ENCODE measurements at places on chromosomes 7 and 10.
A peak's percentile ranks its signal among the peaks of the same experiment; 100 is the strongest.

- no peak for DNase-seq
- no peaks in the 10 kb centered on the region for H3K27me3 ChIP-seq
- H3K27ac ChIP-seq: no peak overlapping the region
- no peaks in the 10 kb centered on the region for H3K4me1 ChIP-seq
- no peaks in the 10 kb centered on the region for H3K36me3 ChIP-seq
Observed at GRCh38 chr10:72695496-72695895, 3.6 kb downstream of the MCU start.

DNA sequence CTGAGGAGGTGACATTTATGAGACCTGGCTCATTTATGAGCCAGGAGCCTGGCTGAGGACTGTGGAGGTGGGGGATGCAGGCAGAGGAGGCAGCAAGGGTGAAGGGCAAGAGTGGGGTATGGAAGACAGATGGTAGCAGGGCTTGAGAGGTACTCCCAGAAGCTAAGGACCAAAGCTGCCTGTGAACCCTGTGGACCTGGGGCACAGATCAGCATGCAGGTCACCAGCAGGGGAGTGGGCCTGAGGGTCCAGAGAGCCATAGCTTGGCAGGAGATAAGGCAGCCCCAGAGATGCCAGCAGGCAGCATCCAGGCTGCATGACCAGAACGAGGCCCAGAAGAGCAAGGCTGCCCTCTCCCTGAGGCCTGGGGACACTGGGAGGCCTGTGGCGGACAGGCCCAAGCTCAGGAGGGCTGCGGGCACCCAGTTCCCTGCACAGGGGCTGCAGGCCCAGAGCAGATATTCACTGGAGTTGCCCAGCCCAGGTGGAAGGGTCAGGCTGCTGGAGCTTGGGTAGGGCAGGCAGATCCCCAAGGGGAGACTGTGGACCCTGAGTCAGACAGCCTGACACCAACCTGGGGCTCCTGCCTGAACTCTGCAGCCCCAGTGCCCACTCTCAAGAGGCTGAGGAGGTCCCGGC is 3.4 kb downstream of the GPR15LG start:
- H3K4me3 ChIP-seq: no peak overlapping the region
- H3K27me3 ChIP-seq: no peaks in the 10 kb centered on the region
- no peaks in the 10 kb centered on the region for H3K4me1 ChIP-seq
- DNase-seq: no peak
- H3K36me3 ChIP-seq: no peaks in the 10 kb centered on the region

- no peak overlapping the region for H3K27ac ChIP-seq
- H3K4me1 ChIP-seq: no peaks in the 10 kb centered on the region
- H3K27me3 ChIP-seq: no peaks in the 10 kb centered on the region
- H3K36me3 ChIP-seq: no peaks in the 10 kb centered on the region
Observed at GRCh38 chr7:47890606-47891005, 57.7 kb downstream of the PKD1L1 start.

DNA sequence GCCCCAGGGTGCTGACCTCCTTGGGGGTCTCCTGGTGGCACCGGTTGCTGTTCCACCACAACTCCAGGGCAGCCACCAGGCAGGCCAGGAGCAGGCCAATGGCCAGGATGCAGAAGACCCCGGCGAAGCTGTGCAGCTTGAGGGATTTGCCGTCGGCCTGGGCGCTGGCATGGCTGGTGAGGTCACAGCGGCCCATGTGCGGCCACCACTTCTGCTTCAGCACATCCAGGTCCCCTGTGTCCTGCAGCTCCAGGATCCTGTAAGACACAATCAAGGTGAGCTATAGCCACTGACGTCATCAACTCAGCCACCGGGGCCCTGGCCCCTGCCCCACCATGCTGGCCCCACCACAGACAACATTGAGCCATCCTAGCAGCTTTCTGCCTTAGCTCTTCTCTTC is 753.2 kb downstream of the GRID1 start:
- no peaks in the 10 kb centered on the region for H3K27me3 ChIP-seq
- peaks cover 4% of the 10 kb centered on the region for H3K4me1 ChIP-seq
- no peak overlapping the region for H3K4me3 ChIP-seq
- no peak for DNase-seq
- H3K36me3 ChIP-seq: no peaks in the 10 kb centered on the region

- no peak for DNase-seq
- H3K27me3 ChIP-seq: no peaks in the 10 kb centered on the region
- no peak overlapping the region for H3K27ac ChIP-seq
- no peak overlapping the region for H3K4me3 ChIP-seq
Observed at GRCh38 chr7:3197567-3198213, 103.4 kb upstream of the SDK1 start.

DNA sequence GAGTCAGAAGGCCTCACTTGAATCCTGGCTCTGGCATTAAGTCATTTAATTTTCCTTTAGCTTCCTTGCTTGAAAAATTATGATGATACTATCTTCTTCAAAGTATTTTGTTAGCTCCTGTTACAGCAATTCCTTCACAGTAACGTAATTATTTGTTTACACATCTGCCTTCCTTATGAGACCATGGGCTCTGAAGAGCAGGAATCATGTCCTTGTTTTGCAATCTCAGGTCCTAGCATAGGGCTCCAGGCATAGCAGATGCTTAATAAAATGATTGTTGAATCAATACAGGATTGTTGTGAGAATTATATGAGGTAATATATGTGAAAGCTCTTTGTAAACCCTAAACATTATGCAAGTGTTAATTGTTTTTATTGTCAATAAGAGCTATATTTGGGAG is 25.5 kb downstream of the KLHDC10 start:
- no peak overlapping the region for H3K4me3 ChIP-seq
- no peak for DNase-seq
- H3K36me3 ChIP-seq: no peaks in the 10 kb centered on the region
- no peaks in the 10 kb centered on the region for H3K27me3 ChIP-seq
- H3K27ac ChIP-seq: no peak overlapping the region

DNA sequence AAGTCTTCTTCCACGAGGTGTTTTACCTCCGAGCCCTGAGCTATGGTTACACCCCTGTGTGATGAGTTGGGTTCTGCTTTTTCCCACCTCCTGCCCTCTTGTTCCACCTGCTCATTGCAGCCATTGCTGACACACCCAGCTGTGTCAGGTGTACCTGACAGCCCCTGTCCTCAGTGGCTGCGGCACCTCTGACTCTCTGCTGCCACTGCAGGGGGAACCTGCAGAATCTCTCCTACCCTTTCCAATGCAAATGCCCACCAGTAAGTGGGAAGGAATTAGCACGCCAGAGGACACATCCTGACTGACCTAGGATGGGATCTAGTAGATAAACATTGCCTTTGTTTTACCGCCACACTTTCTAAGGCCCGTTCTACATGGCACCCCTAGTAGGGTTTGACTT is 600.9 kb upstream of the MKI67 start:
- no peak for DNase-seq
- H3K4me3 ChIP-seq: no peak overlapping the region
- H3K27ac ChIP-seq: no peak overlapping the region
- no peaks in the 10 kb centered on the region for H3K4me1 ChIP-seq
- H3K36me3 ChIP-seq: no peaks in the 10 kb centered on the region

GRCh38 chr10:62046522-62047227 is 145.2 kb downstream of the ARID5B start:
- no peaks in the 10 kb centered on the region for H3K27me3 ChIP-seq
- H3K36me3 ChIP-seq: no peaks in the 10 kb centered on the region
- H3K4me1 ChIP-seq: peaks cover 45% of the 10 kb centered on the region
- no peak overlapping the region for H3K4me3 ChIP-seq
- peak overlapping the region; percentile 92 for H3K27ac ChIP-seq

GRCh38 chr10:80730522-80730921 is 192.8 kb downstream of the SH2D4B start:
- DNase-seq: no peak
- no peak overlapping the region for H3K27ac ChIP-seq
- H3K4me1 ChIP-seq: no peaks in the 10 kb centered on the region
- H3K36me3 ChIP-seq: no peaks in the 10 kb centered on the region

- no peak overlapping the region for H3K27ac ChIP-seq
- no peak overlapping the region for H3K4me3 ChIP-seq
- no peaks in the 10 kb centered on the region for H3K36me3 ChIP-seq
- no peaks in the 10 kb centered on the region for H3K27me3 ChIP-seq
Observed at GRCh38 chr10:4736608-4737007, 89.4 kb upstream of the AKR1E2 start.

- H3K4me1 ChIP-seq: no peaks in the 10 kb centered on the region
- no peak overlapping the region for H3K4me3 ChIP-seq
- H3K27me3 ChIP-seq: no peaks in the 10 kb centered on the region
- no peaks in the 10 kb centered on the region for H3K36me3 ChIP-seq
Observed at GRCh38 chr7:9192969-9193368, 759.6 kb downstream of the NXPH1 start.

DNA sequence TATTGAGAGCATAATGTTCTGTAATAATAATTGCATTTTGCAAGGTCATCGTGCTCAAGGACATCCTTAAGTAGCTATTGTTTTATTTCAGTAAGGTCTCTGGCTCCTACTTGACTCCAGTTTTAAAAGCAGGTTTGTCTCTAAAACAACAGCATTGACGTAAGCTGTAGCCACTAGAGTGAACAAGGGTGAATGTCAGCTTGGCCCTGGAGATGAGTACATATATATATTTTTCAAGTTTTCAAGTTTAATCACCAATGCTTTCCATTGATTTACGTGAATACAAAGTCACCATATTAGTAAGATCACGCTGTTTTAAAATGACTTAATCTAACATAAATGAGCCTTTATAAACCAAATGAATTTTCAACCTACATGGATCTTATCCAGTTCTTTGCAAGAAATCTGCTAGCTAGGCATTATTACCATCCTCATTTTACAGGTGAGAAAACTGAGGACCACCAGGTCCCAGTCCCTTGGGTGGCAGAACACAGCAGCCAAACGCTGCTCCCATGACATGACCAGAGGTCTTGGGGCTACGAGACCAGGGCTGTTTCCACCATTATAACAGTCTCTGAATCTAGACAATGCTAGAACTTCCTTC is 57.2 kb upstream of the ELMO1 start:
- H3K27ac ChIP-seq: no peak overlapping the region
- no peaks in the 10 kb centered on the region for H3K36me3 ChIP-seq
- DNase-seq: no peak
- H3K4me3 ChIP-seq: no peak overlapping the region
- peaks cover 6% of the 10 kb centered on the region for H3K4me1 ChIP-seq
- no peaks in the 10 kb centered on the region for H3K27me3 ChIP-seq

- no peak overlapping the region for H3K4me3 ChIP-seq
- H3K27me3 ChIP-seq: no peaks in the 10 kb centered on the region
- no peak overlapping the region for H3K27ac ChIP-seq
- no peaks in the 10 kb centered on the region for H3K4me1 ChIP-seq
- no peaks in the 10 kb centered on the region for H3K36me3 ChIP-seq
- DNase-seq: no peak
Observed at GRCh38 chr10:94443549-94443948, 41.2 kb downstream of the TBC1D12 start.

DNA sequence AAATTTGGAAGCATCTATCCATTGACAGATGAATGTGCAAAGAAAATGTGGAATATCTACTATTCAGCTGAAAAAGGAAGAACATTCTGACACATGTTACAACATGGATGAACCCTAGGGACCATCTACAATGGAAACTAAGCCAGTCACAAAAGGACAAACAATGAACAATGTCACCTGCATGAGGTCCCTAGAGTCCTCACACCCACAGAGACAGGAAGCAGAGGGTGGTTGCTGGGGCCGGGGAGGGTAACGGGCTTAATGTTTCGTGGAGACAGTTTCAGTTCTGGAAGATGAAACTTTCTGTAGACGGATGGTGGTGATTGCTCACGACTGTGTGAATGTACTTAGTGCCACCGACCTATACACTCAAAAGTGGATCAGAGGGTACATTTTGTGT is 282.9 kb downstream of the ADARB2 start:
- no peaks in the 10 kb centered on the region for H3K36me3 ChIP-seq
- H3K4me1 ChIP-seq: no peaks in the 10 kb centered on the region
- no peak overlapping the region for H3K27ac ChIP-seq
- no peak for DNase-seq
- no peak overlapping the region for H3K4me3 ChIP-seq

DNA sequence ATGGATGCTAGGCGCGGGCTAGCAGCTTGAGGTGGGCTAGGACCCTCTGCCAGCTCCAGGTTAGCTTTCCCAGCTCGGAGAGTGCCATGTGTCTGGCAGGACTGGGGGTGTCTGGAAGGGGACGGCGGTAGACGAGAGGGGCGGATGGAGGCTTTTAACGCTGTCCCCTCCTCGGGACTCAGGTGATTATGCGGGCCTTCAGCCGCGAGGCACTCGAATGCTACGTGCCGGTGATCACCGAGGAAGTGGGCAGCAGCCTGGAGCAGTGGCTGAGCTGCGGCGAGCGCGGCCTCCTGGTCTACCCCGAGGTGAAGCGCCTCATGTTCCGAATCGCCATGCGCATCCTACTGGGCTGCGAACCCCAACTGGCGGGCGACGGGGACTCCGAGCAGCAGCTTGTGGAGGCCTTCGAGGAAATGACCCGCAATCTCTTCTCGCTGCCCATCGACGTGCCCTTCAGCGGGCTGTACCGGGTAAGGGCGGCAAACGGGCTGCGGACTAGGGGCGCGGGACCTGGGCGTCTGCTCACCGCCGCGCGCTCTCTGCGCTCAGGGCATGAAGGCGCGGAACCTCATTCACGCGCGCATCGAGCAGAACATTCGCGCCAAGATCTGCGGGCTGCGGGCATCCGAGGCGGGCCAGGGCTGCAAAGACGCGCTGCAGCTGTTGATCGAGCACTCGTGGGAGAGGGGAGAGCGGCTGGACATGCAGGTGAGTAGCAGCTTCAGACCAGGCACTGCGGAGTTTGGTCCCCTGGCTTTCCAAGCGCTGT is 1.1 kb downstream of the CYP26A1 start:
- H3K4me1 ChIP-seq: peaks cover 41% of the 10 kb centered on the region
- no peak for DNase-seq
- no peaks in the 10 kb centered on the region for H3K36me3 ChIP-seq
- H3K27ac ChIP-seq: no peak overlapping the region
- no peak overlapping the region for H3K4me3 ChIP-seq
- H3K27me3 ChIP-seq: peaks cover 59% of the 10 kb centered on the region

DNA sequence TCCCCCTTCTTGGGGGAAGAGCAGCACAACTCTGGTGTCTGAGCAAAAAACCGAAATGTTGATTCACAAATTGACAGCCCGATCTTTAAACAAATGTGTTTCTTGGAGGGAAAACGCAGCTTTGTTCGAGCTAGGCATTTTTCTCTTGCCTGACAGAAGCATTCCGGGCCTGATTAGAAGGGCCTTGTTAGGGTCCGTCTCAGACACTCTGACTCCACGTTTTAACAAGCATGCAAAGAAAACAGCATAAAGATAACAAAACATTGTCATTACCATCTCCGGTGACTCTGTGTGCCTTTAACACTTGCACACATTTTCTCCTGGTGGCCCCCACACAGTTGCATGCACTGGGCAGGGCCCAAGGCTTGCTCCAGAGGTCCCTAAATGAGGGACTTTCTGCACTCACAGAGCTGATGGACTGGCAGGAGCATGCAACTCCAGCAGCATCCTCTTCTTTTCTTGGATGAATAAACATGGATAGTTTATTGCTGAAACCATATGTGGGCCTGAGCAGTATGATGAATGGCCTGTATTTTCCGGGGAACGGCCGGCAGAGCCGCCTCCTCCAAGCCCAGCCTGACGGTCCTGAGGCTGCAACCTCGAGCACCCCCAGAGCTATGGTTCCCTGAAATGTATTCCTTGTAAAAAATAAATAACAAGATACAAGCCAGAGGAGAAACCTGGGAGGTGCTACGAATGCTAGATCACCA is 50.9 kb downstream of the EBF3 start:
- H3K4me3 ChIP-seq: no peak overlapping the region
- DNase-seq: no peak
- H3K27ac ChIP-seq: no peak overlapping the region
- no peaks in the 10 kb centered on the region for H3K27me3 ChIP-seq
- no peaks in the 10 kb centered on the region for H3K4me1 ChIP-seq
